ENCODE measurements at places on chromosomes 16 and 17. TPM values are rescaled to one million over a fixed set of nuclear protein-coding genes. Genes with fewer than 3 reads are reported as not detected.

GRCh38 chr17:66981983-66982508, 17.5 kb downstream of the CACNG4 start:
- no peak for DNase-seq
- no peaks in the 10 kb centered on the region for H3K36me3 ChIP-seq
- no peaks in the 10 kb centered on the region for H3K4me1 ChIP-seq
- H3K27me3 ChIP-seq = no peaks in the 10 kb centered on the region
- no peak overlapping the region for H3K4me3 ChIP-seq

- peak; percentile 46 for DNase-seq
- H3K4me3 ChIP-seq = no peak overlapping the region
- H3K27me3 ChIP-seq = no peaks in the 10 kb centered on the region
Measured at GRCh38 chr16:52496051-52496876, 50.7 kb downstream of the TOX3 start.

DNA sequence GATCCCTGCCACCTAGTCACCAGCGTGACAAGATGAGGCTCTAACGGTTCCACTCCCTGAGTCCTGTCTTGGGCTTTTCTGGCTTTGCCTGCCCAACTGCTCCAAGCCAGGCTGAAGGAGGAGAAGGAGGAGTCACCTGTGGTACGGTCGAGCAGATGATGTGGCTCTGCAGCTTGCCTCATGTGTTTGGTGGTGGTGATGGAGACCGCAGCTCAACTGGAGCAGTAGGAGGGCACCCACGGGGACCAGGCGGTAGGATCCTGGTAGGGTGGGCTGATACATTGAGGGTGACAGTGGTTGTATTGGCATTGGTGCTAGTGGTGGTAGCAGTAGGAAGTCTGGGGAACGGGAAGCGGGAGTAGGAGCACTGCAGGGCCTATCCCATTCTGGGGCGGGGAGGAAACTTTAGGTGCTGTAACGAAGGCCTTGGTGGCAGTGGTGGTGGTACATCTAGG, 202.8 kb upstream of the WSB1 start:
- DNase-seq = no peak
- no peaks in the 10 kb centered on the region for H3K4me1 ChIP-seq
- H3K4me3 ChIP-seq = no peak overlapping the region
- H3K27me3 ChIP-seq = peaks cover 15% of the 10 kb centered on the region
- no peak overlapping the region for H3K27ac ChIP-seq

DNA sequence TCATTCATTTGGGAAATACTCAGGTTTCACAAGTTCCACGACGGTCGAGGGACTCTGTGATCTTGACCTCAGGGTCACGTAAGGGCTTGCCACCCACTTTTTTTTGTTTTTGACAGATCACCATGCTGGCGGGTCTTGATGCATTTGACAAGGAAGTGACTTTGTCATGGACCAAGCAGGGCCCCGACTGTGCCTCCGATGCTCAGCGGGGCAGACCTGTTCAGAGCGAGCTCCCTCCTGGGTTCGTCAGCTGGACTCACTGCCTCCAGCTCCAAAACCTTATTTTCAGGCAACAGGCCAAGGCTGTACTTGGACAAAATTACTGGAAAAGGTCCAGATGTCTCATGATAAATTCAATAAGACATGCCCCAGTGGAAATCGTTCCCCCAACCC, 9.0 kb upstream of the CLEC18A start:
- H3K4me3 ChIP-seq = no peak overlapping the region
- H3K4me1 ChIP-seq = no peaks in the 10 kb centered on the region
- H3K27ac ChIP-seq = no peak overlapping the region
- H3K27me3 ChIP-seq = no peaks in the 10 kb centered on the region

GRCh38 chr16:9206156-9206555, 114.7 kb downstream of the HAPSTR1 start:
- H3K4me1 ChIP-seq = no peaks in the 10 kb centered on the region
- H3K4me3 ChIP-seq = no peak overlapping the region

DNA sequence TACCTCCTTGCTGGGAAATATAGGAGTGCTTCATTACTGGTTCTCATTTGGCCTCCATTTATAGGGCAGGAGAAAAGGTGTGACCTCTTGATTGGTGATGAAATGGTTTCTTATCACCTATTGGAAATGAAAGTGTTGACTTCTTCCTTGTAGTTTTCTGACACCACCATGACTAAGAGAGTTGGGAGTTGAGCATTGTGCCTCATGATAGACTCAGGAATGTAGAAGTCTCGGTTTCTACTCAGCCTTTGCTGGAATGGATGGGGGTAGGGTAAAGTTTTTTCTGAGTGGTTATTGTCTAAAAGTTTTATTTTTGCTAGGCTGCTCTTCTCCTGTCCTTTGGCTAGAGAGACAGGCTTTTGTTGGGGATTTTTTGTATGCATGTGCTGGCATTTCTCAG, 117.4 kb downstream of the PHKB start:
- no peaks in the 10 kb centered on the region for H3K4me1 ChIP-seq
- no peak overlapping the region for H3K4me3 ChIP-seq
- H3K36me3 ChIP-seq = no peaks in the 10 kb centered on the region

- no peak overlapping the region for H3K27ac ChIP-seq
- no peak for DNase-seq
- peaks cover 28% of the 10 kb centered on the region for H3K4me1 ChIP-seq
- H3K27me3 ChIP-seq = no peaks in the 10 kb centered on the region
- H3K4me3 ChIP-seq = no peak overlapping the region
Measured at GRCh38 chr17:28912281-28912937, 9.5 kb upstream of the DHRS13 start.

DNA sequence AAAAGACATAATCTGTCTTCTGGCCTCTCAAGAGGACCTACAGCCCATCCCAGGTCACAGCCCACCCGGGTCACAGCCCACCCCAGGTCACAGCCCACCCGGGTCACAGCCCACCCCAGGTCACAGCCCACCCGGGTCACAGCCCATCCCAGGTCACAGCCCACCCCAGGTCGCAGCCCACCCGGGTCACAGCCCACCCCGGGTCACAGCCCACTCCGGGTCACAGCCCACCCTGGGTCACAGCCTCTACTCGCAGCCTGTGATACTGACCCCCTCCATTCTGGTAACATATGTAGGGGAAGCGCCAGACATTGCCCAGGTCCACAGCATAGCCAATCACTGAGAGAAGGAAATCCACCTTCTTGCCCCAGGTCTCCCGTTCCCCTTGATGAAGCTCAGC, 14.2 kb downstream of the SLC6A4 start:
- H3K27me3 ChIP-seq = no peaks in the 10 kb centered on the region
- no peak overlapping the region for H3K27ac ChIP-seq
- no peak overlapping the region for H3K4me3 ChIP-seq

DNA sequence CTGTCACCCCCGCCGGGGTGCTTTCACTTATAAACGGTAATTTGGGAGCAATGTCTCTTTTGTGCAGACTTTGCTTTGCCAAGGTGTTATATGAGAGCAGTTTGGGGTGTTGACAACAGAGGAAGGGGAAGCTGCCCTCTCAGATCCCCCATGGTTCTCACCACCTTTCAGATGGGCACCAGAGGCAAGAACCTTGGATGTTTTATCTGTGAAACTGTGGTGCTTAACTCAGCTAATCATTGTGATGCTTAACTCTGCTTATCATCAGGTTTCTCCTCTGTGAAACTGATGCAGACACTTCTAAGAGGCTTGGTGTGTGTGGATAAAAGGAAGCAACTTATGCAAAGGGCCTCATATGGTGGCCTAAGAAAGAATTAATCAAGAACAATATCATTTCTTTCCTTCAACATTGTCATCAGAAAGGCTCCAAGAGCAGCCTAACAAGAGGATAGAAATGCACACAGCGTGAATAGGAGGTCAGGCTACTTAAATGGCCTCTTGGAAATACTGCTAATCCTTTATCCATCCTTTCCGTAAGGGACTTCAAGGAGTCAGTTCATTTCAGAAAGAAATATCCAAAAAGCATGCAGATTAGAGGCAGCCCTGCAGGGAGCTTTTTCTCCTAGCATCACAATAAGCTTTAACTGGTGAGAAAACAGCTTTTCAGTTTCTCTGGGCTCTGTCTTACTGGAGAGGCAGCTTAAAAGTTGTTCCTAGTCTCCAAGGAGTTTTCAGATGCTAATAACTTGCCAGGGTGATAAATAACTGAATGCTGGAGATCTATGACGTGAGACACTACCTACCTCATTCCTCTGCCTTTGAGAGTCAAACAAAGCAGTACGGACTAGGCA, 55.1 kb upstream of the CLEC3A start:
- no peak overlapping the region for H3K4me3 ChIP-seq
- H3K27ac ChIP-seq = no peak overlapping the region
- H3K4me1 ChIP-seq = no peaks in the 10 kb centered on the region
- DNase-seq = no peak
- H3K36me3 ChIP-seq = no peaks in the 10 kb centered on the region

LPO gene
- not detected for total RNA-seq
